ENCODE measurements at places on chromosomes 6 and 20.
A peak's percentile ranks its signal among the peaks of the same experiment; 100 is the strongest.

DNA sequence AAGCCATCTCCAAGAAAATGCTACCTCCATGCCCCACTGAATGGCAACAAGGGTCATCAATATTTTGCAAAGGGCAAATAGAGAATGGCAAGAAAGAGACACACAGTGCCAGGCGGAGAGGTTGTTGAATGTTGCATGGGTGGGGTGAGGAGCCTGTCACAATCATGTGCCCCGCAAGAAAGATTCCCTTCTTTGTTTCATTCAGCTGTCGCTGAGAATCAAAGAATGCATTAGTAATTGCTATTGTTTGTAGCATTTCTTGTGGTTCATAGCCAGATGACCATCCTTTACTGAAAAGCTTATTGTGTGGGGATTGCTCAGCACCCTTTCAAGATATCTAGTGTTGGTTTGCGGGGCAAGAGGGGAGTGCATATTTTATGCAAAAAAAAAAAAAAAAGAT, 166.5 kb upstream of the QKI start:
- no peak for DNase-seq

- DNase-seq = no peak
Measured at GRCh38 chr6:137495703-137496336, 1.6 kb upstream of the OLIG3 start.

GRCh38 chr6:129243377-129243776, 360.4 kb downstream of the LAMA2 start:
- no peak for DNase-seq

DNA sequence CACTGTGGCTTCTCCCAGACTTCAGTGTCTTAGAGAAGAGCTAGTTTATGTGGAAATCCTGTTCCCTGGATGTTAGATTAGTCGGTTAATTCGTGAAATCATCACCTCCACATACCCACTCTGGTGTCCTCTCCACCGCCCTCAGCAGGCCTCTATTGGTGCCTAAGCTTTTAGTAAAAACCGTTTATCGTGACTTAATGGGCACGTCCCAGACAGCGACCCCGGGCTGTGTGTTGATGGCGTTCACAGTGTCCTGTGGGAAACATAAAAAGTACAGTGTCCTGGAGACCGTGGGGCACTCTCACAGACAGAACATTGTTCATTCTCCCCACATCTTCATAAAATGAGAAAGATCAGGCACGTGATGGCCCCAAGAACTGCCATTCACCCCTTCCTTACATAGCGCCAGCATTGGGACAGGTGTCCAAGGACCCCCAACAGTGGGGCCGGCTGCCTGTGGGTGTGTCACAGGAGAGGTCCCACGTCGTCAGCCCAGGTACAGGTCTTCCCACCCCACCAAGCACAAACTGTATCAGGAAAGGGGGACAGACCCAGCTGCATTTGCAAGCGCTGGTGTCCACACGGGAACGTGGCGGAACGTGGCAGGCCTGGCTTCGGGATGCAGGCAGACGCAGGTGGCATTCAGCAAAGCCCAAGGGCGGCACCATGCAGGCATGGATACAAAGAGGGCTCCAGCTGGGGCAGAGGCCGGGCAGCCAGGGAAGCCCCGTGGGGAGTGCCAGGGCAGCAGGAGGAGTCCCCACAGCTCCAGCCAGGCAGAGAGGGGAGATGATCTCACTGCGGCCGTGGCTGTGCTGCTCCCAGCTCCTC, 237.7 kb downstream of the DLL1 start:
- DNase-seq = no peak

GRCh38 chr6:8057793-8058192, 6.4 kb downstream of the BLOC1S5 start:
- no peak for DNase-seq

GRCh38 chr6:93369586-93370134, 49.7 kb downstream of the EPHA7 start:
- DNase-seq = no peak

GRCh38 chr6:126949786-126950185, 168.7 kb upstream of the RSPO3 start:
- no peak for DNase-seq

GRCh38 chr6:113182370-113183141, 674.6 kb upstream of the MARCKS start:
- no peak for DNase-seq

DNA sequence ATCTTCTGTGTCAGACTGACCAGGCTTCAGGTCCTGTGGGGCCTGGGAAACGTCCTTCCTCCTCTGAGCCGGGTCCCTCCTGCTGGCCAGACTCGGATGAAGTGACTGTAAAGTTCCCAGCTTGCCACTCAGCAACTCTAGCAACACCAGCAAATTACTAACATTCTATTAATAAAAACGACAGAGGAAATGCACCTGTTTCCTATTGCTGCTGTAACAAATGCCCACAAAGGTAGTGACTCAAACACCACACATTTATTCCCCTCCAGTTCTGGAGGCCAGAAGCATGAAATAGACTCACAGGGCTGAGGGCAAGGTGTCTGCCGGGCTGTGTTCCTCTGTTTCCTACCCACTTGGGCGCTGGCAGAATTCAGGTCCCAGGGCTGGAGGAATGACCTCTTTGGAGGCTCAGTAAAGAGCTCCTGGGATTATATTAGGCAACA, 48.8 kb downstream of the CTCFL start:
- no peak for DNase-seq

- no peak for DNase-seq
Measured at GRCh38 chr6:34524971-34525370, 31.2 kb downstream of the SPDEF start.

DNA sequence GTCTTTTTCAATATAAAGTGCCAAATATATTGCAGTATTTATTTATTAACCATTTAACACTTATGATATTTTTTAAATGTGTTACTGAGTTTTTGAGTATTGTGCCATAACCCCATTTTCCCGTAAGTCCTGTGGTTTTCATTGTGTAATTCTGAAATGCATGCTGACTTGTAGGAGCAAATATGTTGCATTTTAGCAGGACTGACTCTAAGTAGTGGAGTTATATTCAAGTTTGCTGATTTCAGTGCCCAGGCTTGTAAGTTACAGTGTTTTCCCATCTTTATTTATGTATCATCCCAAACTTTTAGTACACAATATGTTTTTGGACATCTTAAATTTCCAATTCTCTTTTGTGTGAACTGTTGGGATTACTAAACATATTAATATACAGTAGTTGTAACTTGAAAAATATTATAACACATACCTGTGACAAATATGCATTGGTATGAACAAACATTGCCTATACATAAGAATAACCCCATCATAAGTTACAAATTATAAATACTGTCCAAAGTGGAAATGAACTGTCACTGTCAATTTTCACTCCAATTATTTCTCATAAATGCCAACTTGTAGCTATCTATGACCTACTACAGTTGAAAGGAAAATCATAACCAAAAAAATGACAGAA, 179.3 kb upstream of the RUNX2 start:
- DNase-seq = no peak

DNA sequence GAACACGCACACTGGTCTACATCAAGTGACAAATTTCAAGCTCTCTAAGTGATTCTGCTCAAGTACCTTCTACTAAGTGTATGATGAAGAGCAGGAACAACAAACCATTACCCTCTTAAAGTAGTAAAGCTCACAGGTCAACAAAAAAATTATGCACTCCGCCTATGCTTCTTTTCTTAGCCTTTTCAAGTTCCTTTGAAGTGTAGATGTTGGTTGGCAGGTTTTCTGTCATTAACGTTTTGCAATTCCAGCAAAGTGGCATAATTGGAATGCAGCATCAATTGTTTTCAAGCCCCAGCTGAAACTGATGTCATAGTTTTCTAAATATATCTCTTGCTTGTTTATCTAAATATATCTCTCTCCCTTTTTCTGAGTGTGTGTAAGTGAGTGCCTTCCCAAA, 396.9 kb upstream of the EYS start:
- no peak for DNase-seq

DNA sequence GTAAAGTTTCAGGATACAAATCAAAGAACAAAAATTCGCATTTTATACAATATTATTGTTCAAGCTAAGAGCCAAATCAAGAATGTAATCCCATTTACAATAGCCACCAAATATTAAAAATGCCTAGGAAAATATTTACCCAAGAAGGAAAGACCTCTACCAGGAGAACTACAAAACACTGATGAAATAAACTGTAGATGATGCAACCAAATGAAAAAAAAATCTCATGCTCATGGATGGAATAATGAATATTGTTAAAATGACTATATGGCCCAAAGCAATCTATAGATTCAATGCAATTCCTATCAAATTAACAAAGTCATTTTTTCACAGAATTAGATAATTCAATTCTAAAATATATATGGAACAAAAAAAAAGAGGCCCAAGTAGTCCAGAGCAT, 708.8 kb upstream of the MAN1A1 start:
- no peak for DNase-seq

DNA sequence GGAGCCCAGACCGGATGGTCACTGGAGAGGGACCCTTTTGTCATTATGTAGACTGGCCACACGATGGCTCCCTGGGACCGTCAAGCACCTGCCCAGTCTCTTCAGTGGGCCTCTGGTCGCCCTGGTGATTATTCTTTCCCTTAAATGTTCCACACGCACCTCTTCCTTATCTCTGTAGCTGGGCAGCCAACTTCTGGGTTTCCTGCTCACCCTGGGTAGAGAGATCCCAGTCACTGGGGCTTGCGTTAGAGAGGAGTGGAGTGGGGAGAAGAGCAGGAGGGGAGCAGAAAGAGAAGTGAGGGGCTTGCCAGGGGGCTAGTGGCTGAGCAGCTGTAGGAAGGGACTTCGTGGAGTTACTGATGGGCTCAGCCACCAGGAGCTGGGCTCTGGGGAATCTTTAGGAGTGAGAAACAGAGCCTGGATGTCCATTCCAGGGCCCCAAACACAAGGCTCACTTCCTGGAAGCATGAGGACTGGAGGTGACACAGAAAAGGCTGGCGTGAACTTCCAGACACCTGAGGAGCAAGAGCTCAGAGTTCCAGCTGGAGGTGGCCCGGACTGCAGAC, 150.1 kb downstream of the DHX35 start:
- DNase-seq = peak; percentile 37

Measured in GM18507 (cell line).